HepG2 (cell line): ENCODE measurements at places on chromosomes 5 and 9.

DNA sequence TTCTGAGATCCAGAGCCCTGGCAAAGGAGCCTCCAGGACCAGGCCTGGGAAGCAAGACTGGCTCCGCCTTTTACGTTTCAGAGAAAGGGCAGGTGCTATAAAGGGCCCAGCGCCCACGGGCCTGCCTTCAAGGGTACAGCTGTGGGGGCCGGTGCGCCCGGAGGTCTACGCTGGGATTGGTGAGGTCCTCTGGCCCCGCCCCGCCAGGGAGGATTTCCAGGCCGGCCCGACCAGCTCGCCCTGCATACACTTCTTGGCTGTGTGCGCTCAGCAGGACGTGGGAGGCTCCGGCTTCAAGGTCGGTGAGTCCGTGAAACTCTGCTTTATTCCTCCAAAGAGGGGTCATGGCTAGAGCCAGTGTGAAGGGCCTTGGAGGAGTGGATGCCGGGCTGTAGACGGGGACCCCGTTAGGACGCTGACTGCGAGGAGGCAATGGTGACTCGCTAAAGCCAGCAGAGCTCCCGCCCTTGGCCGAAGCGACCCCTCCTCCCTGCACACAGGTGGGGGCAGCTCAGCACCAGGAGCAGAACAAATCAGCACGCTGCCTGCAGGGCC is at the start of gene CKMT2:
CKMT2 (plus strand) TSS at position 243 of the 555 bp plus-strand sequence. CDS start 17,811 bp downstream, outside the sequence.
- DNase-seq, result peak; percentile 33

DNA sequence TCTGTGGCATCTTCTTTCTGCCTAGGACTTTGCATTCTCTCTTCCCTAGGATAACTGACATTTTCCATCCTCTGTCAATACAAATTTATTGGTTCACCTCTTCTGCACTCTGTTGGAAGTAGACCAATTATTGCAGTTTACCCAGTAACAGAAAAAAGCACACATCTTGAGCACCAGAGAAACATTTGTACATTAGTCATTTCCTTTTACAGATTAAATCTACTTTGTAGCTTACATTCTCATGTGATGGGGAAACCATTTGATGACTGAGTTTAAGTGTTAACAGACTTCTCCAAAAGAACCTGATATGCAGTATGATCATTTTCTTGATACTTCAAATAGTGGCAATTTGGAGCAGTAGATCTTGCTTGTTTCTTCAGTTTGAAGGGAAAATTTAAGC is 1098.8 kb downstream of the DTWD2 start:
- DNase-seq, result no peak

DNA sequence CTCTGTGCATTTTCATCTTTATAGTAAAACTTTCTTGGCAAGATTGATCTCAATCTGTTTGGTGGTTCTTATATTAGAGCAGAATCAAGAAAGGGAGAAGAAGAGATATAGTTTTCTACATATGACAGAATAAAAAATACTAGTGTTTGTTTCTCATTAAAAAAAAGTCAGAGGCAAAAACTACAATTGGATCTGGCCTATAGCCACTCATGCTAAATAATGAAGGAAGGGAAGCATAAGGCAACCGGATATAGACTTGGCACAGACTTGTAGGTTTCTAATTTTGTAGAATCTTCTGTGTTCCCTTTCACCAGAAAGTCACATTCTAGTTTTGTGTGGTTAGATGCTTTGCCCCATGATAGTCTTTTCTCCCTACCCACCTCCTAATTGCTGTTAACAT is 306.2 kb downstream of the PIK3R1 start:
- DNase-seq, result no peak

DNA sequence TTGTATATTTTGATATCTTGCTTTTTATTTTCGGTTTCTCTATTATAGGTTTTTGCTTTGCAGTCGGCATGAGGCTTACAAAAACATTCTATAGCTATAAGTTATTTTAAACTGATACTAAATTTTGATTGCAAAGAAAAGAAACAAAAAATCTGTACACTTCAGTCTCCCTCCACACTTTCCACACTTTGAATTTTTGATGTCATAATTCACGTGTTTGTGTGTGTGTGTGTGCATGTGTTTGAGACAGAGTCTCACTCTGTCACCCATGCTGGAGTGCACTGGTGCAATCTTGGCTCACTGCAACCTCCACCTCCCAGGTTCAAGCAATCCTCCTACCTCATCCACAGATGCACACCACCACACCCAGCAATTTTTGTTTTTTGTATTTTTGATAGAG is 124.9 kb downstream of the MRPS30 start:
- DNase-seq, result no peak

- no peak for DNase-seq
Measured at GRCh38 chr5:150406103-150406722, 6.5 kb downstream of the CD74 start.

DNA sequence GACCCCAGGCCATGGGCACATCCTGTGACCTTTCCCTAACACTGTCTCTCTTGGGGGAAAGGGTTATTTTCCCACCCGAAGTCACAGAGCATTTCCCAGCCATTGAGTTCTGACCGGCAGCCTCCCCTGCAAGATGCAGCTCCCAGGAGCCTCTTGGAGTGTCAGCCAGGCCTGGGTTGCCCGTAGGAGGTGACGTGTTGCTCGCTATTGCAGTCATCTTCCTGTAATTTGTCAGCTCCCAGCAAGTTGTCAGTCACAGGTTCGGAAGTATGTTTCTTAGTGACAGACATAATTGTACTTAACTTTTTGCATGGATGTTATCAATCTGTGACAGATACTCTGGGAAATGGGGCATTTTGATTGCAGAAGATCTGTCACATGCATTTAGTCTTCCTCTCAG is 74.5 kb downstream of the MVB12B start:
- DNase-seq, result no peak

DNA sequence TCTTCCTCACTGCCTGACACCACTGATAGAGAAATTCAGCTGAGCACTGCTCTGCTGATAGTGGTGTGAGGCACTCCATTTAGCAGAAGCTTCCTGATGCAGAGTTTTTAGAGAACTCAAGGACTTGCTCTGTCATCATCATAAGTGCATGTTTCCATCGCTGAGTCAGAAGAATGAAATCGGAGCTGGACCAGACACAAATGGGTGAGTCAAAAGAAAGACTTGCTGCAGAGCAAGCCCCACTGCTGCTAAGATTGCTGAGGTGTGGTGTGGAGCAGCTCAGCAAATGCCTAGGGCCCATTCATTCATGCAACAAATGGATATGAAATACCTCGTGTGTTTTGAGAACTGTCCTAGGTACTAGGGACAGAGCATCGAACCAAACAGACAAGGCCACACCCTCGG is 410.2 kb upstream of the SLC30A5 start:
- DNase-seq, result no peak

GRCh38 chr5:171589461-171589860 is 170.0 kb downstream of the FGF18 start:
- no peak for DNase-seq

DNA sequence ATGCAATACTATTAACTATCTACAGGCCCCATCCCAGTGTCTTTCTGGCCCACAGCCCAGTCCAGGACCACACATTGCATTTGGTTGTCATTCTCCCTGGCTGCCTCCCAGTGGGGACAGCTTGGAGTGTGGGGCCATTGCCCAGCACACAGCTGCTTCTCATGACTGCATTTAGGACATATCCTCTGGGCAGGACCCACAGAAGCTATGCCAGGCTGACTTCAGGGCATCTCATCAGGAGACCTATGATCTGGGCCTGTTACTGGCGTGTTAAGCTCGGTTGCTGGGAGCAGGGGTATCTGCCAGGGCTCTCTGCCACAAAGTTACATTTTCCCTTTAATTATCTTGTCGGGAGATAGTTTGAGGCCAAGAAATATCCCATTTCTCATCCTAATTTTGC is 32.1 kb upstream of the CLPTM1L start:
- DNase-seq, result no peak

- no peak for DNase-seq
Measured at GRCh38 chr5:110663525-110663924, 62.9 kb downstream of the TMEM232 start.

DNA sequence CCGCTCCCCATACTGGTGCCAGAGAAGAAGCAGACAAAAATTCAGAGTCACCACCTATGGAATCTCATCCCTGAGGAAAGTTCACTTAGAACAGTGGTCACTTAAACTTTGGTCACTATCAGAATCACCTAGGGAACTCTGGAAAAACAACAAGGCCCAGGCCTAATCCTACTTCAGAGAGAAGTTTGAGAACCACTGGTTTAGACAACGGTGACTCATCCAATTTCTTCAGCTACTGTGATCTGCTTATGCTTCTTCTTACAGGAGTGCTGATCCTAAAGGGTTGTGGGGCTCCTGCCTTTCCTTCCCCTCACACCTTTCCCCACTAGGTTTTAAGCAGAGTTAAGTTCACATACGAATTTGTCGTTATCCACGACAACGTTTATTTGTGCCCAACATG is 194.7 kb upstream of the KLF4 start:
- no peak for DNase-seq

DNA sequence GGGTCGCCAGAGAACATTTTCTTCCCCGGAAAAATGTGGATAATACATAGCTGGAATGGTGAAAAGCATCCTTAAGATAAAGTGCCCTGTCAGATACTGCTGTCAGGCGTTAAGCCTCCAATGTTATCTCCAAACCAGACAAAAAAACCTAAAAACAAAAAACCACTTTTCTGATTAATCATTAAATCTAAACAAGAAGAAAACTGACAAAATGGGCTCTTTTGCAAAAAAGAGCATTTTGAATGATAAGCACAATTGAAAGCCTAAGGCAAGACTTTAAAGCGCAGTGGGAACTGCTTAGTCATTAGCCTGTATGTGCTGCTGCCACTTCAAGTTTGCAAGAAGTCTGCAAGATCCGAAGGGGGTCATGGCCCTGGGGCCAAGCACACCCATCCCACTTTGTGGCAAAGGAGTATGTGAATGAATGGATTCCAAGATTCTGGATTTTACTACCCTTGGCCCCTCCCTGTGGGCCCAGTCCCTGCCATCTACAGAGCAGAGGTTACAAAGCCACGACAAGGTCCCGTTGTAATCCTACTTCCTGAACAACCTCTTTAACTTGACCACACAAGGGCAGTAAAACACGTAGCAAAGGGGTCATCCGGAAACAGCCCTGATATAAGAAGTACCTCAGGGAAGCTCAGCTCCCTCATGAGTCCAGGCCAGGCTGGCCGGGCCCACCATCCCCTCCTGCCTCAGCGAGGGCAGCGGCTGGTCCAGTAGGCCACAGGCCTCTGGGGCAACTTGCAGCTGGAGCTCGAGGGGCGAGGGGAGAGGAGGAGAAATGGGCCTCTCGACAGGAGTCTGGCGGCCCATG is 29.7 kb downstream of the SHB start:
- no peak for DNase-seq

- DNase-seq, result peak; percentile 95
Measured at GRCh38 chr5:72295539-72295938, 24.5 kb downstream of the MRPS27 start.

- no peak for DNase-seq
Measured at GRCh38 chr5:180975338-180975737, 13.3 kb upstream of the BTNL3 start.

DNA sequence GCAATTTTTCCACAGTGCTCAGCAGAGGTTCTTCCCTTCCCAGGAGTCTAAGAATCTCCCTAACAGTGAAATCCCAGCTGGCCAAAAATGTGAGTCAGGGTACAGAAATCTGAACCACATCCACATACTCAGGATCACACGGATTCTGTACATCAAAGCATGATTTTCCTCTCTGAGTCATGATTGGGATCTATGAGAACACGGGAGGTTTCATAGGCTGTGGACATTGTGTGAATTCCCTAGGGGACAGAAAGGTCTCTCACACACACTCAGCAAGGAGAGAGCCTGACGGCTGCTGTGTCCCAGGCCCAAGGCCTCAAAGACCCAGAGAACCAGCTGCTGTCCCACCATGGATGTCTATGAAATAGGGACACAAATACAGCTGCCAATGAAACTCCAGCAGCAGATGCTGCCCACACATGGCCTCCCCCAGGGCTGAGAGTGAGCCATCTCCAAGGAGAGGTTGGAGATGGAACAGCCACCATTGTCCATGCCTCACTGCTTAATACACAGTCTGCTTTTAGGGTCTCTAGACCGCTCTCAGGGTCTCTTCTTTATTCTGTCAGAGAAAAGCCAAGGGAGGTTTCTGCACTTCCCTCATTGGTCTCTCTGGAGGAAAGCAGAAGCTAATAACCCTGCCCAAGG is 102.7 kb downstream of the ADAMTS12 start:
- no peak for DNase-seq

- DNase-seq, result peak; percentile 84
Measured at GRCh38 chr5:38845526-38846378, at the start of gene OSMR. TSS of gene OSMR (plus strand) at chr5:38846012. CDS start at chr5:38869045, 23,033 bp downstream.

- no peak for DNase-seq
Measured at GRCh38 chr5:139472386-139473030, 1.7 kb downstream of the SMIM33 start.
